ENCODE measurements at places on chromosomes 12 and 14.

DNA sequence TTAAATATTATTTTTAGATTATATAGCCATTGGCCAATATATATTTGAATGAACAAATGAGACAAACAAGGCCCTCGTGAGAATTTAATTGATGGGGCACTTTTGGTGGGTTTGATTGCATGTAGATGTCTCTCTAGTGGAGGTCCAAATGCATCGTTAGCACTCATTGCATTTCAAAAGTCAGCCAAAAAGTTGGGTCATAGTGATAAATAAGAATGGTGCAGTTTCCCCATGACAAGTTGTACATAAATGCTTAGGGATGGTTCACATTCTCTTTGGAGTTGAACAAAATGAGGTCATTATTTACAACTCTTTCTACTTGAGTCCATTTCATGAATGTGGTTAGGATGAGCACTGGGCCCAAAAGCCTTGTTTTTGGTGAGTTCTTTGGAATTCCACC, 1.0 kb downstream of the BEST3 start:
- DNase-seq, result no peak

- no peak for DNase-seq
Observed at GRCh38 chr14:60632777-60633176, 16.5 kb downstream of the SIX1 start.

GRCh38 chr12:104750061-104750460, 208.0 kb downstream of the SLC41A2 start:
- no peak for DNase-seq

DNA sequence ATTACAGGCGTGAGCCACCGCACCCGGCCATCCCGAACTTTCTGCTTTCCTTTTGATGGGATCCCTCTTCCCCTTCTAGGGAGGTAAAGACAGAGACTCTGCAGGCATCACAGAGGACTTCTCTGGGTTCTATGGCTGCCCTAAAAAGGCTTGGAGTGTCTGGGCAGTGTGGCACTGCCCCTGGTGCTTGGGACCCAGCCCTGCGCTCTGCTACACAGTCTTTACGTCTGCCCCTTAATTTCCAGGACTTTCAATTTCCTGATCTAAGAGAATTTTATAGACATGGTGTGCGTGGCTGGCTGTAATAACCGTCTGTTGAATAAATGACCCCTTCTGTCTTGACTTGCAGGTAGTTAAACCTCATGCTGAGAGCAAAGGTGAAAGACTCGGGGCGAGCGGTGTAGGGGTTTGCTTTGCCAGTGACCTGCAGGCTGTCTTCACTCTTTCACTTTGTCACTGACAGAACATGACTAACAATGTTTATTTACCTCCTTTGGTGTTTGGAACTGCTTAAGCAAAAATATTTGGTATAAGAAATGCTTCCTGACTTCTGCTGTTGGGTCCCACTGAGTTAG, 110.9 kb upstream of the MAP1LC3B2 start:
- DNase-seq, result peak; percentile 17

GRCh38 chr14:86852530-86852929, 1140.5 kb downstream of the GALC start:
- no peak for DNase-seq

- DNase-seq, result no peak
Observed at GRCh38 chr12:122058549-122059149, 19.9 kb upstream of the MLXIP start.

- DNase-seq, result no peak
Observed at GRCh38 chr12:92471551-92471950, 231.2 kb upstream of the PLEKHG7 start.

DNA sequence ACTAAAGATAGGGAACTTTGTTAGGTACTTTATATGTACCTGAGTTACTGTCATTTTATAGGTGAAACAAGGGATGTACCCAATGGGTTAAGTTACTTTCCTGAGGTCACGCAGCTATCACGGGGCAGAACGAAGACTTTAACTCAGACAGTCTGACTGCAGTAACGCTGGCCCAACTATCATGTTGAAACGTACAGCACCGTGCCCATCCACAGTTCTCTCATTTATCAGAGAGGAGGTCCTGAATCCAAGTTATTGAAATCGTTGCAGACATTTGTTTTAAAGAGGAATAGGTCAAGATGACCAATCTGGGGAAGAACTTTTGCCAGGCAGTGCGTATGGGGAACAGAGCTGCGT, 587 bp upstream of the C12orf75 start:
- DNase-seq, result no peak

DNA sequence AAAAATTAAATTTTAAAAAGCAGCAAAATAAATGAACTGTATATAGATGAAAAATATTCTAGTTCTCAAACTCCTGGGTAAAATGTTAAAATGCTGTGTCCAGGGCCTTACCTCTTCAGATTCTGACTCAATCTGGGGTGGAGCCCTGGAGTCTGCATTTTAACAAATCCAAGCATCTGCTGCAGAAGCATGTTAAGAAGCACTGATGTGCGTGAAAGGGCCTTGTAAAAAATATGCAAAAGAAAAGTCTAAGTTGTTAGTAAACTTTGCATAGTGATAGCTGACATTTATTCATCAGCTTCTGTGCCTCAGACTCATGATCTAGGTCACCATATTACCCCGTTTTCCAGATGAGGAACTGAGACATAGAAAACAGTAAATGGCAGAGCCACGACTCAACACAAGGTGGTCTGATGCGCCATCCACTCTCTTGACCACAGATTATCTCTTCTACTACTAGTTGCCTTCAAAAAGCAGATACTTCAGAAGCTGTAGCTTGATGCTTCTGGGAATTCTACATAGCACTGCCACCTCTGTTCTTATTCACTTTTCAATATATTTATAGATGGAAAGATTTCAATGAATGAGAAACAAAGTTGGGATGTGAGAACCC, 28.0 kb upstream of the PTCSC3 start:
- no peak for DNase-seq

GRCh38 chr14:89466484-89466883, 49.5 kb upstream of the FOXN3 start:
- no peak for DNase-seq

- DNase-seq, result no peak
Observed at GRCh38 chr12:46150735-46151134, 118.1 kb downstream of the SLC38A1 start.

DNA sequence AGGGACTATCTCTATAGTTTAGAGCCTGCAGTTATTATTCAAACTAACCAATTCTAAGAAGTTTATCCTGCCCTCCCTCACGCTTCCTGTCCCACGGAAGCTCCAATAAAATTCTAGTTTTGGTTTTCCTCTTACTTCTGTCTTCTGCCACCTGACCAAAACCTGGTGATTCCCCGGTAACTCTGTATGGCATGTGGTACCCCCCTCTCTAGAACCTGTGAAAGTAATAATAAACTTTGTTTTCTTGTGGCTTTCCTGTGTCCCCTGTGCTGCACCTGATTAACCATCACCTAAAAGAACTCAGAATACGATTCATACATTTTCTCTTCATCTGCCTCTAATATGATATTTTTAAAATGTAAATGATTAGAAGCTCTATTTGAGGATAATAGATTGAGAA, 379.8 kb downstream of the APAF1 start:
- DNase-seq, result no peak

GRCh38 chr12:115639648-115640012, 637.9 kb downstream of the MED13L start:
- no peak for DNase-seq

GRCh38 chr12:112087851-112088250, 20.7 kb downstream of the NAA25 start:
- no peak for DNase-seq

DNA sequence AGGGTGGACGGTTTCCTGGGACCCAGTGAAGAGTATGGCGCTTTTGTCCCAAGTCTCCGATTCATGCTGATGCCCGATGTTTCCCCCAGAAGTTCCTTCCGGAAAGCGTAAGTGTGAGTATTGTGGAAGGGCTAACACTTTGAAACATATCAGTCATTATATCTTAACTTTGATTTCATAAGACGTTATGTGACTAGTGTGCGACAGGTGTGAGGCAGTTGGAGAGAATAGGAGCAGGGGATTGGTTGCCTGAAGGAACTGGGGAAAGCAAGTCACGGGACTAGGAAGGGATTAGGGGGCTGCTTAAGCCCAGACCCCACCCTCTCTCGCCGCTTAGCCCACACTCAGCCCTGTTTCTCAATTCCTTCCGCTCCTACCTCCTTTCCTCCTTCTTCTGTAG, 154.9 kb downstream of the CHST11 start:
- DNase-seq, result no peak

GRCh38 chr12:116182359-116183063, 95.0 kb downstream of the MED13L start:
- no peak for DNase-seq

GRCh38 chr12:13387101-13387500, 190.6 kb downstream of the EMP1 start:
- DNase-seq, result no peak

GRCh38 chr14:101034986-101035385, 131.5 kb upstream of the RTL1 start:
- DNase-seq, result no peak

- no peak for DNase-seq
Observed at GRCh38 chr14:28468191-28469151, 298.1 kb upstream of the FOXG1 start.

DNA sequence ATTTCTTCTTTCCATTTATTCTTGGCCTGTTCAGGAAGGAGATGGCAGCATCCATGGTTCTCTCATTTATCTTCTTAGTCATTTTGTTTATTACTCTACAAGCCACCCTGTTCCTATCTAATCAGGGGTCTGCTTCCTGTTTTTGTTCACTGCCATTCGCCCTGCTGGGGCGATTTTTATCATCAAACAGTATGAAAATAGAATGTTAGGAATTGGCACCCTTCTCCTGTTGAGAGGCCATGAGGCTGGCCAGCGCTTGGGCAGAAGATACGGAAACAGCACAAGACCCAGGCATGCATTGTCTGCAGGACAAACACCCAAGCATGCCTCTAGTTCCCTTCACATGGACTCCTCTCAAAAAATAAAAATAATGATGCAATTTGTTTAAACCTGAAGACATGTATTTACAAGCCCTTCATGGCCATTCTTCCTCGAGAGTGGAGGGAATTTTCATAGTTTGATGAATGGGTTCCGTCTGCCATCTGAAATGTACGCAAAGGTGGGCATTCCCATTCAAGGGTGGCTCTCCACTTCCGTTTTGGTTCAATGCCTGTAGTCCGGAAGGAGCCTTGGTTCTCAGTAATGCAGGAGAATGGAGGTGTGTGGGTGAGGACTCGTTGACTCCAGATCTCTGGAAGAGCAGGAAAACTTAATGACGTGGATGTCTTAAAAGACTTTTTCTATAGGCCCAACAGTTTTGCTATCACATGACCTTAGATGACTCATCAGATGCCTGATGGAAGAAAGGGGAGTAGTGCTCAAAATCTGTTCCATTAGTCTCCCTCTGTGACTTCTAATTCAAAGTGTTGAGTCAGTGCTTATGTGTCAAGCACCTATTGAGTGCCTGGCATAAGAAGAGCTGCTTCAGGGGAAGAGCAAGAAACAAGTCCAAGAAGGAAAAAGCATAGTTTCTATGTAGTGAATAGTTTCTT, 252.4 kb upstream of the TBX3 start:
- no peak for DNase-seq

GRCh38 chr12:69252033-69252432, 12.7 kb downstream of the CPSF6 start:
- no peak for DNase-seq

- DNase-seq, result no peak
Observed at GRCh38 chr14:89746654-89747053, 207.9 kb downstream of the EFCAB11 start.

DNA sequence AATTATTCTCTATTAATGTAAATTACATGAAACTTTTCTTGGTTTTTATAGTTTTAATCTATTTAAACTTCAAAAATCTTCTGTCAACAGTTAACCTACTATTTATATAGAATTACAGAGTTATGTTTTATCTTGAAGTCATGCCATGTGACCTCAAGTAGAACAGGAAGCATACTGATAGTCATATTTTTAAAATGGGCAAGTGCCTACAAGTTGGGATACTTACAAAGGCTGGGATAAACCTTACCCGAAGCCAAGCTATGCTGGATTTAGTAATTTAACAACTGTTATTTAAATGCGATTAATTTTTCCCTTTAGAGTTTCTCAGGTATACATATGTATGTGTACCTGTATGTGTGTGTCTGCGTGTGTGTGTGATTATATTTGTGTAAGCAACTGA, 266.9 kb downstream of the RASSF9 start:
- DNase-seq, result no peak

DNA sequence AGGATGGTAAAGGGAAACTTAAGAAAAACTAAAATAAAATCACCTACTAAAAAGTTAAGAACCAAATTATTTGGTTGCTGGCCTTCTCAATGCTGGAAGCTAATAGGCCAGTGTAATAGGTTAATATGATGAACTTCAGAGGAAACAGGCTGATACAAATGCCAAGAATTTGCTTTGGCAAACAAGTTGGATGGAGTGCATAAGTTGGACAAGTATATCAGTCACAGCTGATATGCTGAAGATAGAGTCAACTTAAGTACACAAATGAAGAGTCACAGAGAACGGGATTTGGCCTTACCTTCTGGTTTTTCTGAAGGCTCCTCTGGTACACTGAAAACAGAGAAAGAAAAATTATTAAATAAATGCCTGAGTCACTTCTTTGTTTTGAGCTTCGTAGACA, 48.2 kb downstream of the ZFYVE26 start:
- DNase-seq, result no peak

DNA sequence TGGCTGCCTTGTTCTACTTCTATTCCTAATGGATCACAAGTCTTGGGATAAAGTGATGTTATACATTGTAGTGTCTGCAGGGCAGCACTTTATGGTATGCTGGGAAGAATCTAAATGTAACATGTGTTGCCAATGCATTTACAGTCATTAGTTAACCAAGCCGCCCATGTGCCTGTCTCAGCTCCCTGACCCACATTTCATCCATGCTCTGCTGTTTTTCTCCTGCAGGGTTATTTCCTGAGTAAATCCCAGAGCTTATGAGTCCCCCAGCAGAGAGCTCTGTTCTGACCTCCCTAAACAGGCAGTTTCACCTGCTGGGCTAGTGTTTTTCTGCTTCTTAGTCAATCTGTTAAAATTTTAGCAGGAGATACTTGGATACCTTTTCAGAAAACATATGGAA, 4.4 kb upstream of the TMTC2 start:
- DNase-seq, result no peak

DNA sequence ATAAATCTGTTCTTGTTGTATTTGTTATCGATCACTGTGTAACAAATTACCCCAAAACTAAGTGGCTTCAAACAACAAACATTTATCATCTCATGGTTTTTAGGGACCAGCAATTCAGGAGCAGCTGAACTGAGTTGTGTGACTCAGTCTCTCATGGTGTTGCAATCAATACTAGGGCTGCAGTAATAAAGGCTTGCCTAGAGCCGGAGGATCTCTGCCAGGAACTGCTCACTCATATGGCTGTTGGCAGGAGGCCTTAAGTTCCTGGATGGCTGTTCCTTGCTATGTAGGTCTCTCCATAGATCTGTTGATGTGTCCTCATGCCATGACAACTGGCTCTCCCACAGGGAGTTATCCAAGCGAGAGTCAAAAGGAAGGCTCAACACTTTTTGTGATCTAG, 3.8 kb upstream of the PSMC6 start:
- no peak for DNase-seq

- no peak for DNase-seq
Observed at GRCh38 chr14:55128386-55129085, 516 bp upstream of the LGALS3 start.

- no peak for DNase-seq
Observed at GRCh38 chr12:100114574-100114973, 28.1 kb downstream of the BLTP3B start.

- DNase-seq, result no peak
Observed at GRCh38 chr14:81509838-81510452, 23.7 kb downstream of the SEL1L start.

Data from iPS-NIHi11 (cell line).